ENCODE measurements at places on chromosomes 12 and 14. TPM values are rescaled to one million over a fixed set of nuclear protein-coding genes. Genes with fewer than 3 reads are reported as not detected.

DNA sequence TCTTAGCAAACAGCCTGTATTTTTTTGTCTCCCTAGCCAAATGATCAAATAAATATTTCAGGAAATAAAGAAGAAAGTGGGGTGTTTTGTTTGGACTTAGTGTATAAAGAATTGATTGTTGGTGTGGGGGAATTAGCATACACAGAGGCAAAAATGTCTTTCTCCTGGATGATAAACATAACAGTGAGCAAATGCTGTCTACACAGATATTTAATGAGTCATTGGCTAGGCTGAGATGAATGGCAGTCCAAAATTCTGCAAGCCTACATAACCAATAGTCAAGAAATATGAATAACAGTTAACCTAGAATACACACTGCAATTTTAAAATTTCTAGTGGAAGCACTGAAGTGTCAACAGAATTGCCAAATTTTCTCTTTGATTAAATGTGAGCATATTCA lies 35.8 kb downstream of the MYF5 start:
- no peak for DNase-seq

DNA sequence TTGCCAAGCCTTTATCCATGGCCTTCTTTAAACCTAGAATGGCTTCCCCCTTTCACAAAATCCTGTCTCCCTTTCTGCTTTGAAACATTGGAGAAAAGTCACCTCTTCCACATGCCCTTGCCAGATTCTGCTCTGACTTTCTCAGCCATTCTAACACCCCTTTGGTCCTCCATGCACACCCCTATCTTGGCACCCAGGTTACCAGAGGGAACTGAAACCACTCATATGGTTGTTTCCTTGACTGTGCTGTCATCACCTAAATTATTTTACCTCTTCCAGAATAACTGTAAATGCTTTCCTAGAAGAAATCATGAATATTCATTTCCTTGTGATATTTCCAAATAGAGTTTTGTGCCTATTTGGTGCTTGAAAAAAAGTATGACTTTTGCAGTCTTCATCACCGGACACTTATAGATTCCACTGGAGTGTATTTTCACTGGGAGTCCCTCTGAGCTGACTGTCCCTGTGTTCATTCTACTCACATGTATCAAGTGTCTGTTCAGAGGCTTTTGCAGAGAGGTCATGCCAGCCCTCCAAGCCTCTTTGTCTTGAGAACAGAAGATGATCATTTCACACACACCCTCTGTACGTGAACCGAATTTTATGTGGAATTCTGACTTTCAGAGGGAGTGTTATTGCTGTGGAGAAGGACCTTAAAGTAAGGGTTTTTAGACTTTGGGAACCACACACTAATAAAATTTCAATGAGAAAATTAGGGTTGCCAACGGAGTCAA lies 74.1 kb downstream of the PLXNC1 start:
- DNase-seq, result no peak

- DNase-seq, result peak; percentile 40
Measured at GRCh38 chr12:67649261-67649569, 670 bp downstream of the DYRK2 start.

DNA sequence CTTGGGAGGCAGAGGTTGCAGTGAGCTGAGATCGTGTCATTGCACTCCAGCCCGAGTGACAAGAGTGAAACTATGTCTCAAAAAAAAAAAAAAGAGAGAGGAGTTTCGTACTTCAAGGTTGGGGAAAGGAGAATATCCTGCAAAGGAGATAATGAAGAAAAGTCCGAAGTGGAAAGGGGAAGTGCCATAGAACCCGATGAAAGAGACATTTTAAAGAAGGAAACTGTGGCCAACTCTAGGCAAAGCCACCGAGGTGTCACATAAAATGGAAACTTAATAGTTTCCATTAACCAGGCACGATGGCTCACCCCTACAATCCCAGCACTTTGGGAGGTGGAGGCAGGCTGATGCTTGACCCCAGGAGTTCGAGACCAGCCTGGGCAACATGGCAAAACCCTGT lies 15.0 kb upstream of the LTBP2 start:
- no peak for DNase-seq

The GLIPR1L1 gene
- not detected for total RNA-seq

The ARMH4 gene
- total RNA-seq, result 15.8 TPM

GRCh38 chr14:60723907-60724618 lies at the start of gene SIX4:
TSS of gene SIX4 (minus strand) at chr14:60724351. CDS start at chr14:60724074, 277 bp downstream.
- peak; percentile 68 for DNase-seq

All from left cardiac atrium (tissue), 4 donors.